Diencephalon (tissue), 1 donor: ENCODE measurements at places on chromosomes 1 and 21. TPM values are rescaled to one million over a fixed set of nuclear protein-coding genes. Genes with fewer than 3 reads are reported as not detected.

The CAPN2 gene
- total RNA-seq, result 53.7 TPM

The COX20 gene
- total RNA-seq, result 78.4 TPM

The ZDHHC18 gene
- total RNA-seq, result 11.1 TPM

The FBLIM1 gene
- 13.1 TPM for total RNA-seq

The DMRTA2 gene
- total RNA-seq, result 0.92 TPM

The AMY1B gene
- total RNA-seq, result not detected

The DTL gene
- 5.5 TPM for total RNA-seq

The CGN gene
- 3.2 TPM for total RNA-seq

The DCDC2B gene
- not detected for total RNA-seq
